ENCODE measurements at places on chromosomes 3 and 15.

- DNase-seq, result no peak
Measured at GRCh38 chr15:92648190-92648875, 7.2 kb downstream of the FAM174B start.

DNA sequence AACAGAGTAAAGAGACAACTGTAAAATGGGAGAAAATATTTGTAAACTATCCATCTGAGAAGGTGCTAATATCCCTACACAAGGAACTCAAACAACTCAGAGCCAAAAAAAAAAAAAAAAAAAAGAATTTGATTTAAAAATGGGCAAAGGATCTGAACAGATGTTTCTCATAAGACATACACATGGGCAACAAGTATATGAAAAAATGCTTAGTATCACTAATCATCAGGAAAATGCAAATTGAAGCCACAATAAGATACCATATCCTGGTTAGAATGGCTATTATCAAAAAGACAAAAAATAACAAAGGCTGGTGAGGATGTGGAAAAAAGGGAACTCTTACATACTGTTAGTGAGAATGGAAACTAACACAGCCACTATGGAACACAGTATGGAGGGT lies 36.2 kb downstream of the TXNRD3 start:
- DNase-seq, result no peak

GRCh38 chr3:182843478-182843877 lies 50.2 kb downstream of the ATP11B start:
- DNase-seq, result no peak

DNA sequence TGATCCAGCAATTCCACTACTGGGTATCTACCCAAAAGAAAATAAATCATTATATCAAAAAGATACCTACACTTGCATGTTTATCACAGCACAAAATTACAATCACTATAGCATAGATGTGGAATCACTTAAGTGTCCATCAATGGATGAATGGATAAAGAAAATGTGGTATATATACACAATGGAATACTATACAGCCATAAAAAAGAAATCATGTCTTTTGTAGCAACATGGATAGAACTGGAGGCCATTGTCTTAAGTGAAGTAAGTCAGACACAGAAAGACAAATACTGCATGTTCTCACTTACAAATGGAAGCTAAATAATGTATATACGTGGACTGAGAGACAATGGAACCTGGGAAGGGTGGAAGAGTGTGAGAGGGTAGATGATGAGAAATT lies 28.3 kb upstream of the PFN2 start:
- DNase-seq, result no peak

DNA sequence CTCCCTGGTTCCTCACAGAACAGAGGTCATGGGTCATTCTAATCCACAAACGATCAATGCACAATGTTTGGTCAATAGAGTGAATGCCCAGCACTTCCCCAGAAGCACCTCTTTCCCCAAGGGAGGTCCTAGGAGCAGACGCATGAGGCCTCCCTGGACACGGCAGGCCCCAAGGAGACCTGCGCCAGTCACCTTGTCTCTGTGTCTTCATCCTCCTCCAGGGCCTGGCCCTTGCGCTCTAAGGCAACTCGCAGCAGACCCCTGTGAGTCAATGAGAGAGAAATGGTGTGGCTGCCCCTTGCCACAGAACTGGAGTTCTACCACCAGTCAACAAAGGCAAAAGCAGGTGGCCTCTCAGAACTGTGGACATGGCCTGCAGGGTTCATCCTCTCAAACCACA lies 18.1 kb downstream of the ALS2CL start:
- DNase-seq, result no peak

GRCh38 chr3:195094191-195094921 lies 176.6 kb downstream of the XXYLT1 start:
- DNase-seq, result no peak

GRCh38 chr3:172713316-172713715 lies 2.4 kb upstream of the NCEH1 start:
- DNase-seq, result no peak

DNA sequence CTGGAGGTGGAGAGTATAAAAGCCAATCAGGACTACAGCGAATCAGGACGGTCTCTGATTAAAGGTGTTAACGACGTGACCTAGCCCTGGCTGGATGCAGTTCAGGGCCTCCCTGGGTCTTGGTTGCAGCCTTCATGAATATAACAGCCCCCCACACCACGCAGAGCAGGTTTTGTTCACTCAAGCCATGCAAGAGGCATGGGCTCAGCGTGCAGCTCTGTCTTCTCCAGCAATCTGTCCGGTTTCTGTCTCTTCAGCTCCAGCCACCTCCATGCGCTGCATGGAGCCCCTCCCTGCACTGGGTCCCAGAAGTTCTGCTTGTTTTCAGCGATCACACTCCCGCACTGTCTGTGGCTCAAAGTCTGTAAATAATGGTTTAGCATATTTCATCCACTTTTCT lies 57.1 kb upstream of the CHRNA7 start:
- DNase-seq, result no peak

DNA sequence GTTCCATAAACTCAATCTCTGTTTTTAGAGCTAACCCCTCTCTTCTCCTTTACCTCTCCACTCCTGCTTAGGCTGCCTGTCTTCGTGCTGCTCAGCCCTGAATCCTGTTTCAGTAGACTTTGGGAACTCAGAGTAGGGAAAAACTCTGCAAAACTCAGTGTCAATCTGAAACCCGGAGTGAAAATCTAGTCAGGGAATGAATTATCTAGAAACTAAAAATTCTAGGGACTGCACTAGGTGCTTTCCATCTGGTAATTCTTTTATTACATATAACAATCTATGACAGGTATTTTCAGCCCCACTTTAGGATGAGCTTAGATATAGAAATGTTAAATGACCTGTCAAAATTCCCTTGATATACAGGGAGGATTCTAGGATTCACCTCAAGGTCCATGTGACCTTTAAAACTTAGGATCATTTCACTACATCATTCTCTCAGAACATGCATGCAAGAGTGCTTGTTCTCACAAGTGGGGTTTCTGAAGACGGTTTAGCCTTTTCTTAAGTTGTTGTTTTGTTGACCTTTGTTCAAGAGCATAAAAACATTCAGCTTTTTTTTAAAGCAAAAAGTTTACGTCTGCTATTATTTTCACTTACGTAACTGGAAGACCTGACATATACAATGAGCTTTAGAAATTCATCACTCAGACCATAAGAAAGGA lies 108.2 kb upstream of the MBNL1 start:
- no peak for DNase-seq

GRCh38 chr15:68818769-68819494 lies 1.8 kb downstream of the ANP32A start:
- DNase-seq, result peak; percentile 31

DNA sequence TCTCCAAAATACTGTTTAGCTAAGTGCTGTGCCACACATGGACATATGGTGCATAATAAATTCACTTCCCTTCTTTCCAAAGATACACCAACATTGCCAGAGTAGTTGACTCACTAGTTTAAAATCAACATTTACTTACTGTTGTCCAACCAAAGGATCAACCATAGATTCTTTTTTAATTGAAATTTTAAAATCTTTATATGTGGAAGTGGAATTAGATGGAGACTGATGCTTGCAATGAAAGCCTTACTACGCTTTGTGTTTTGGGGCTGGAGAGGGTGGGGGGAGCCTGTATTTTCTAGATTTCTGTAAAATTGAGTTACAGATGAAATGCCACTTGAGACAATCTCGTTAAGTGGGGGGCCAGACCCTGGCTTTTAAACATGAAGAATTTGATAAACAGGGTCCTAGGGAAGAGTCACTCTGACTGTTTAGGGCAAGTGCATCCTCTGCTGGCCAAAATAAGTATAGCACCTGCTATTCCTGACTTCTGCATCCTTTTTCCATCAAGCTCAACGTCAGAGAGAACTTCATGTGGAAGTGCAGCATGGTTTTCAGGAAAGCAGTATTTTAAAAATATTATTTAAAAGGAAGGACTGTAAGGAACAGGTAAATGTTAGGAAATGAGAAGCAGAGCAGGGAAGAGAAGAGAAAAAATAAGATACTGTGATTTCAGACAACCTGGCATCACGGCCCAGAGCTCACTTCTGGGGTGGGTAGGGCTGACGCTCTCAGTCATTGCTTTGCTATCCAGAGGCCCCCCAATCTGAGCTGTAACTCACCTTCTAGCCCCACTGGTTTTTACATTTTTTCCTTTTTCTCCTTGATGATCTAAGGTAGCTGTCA lies 76.7 kb downstream of the BOC start:
- DNase-seq, result peak; percentile 47

DNA sequence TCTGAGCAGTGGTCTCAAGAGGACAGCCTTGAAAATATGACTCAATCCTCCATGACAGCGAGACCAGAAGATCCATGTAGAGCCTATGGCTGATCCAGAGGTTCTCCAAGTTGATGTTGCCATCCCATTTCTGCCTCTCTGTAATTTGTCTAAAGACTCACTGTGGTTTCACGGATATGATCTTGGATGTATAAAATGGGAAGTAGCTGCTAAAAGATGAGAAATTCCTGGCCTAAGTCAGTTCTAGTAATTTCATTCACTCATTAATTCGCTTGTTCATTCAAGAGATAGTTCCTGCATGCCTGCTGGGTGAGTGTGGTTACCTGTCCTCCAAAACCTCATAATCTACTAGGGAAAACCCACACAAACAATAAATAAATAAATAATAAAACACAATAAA lies 145.9 kb downstream of the TNIK start:
- DNase-seq, result no peak

DNA sequence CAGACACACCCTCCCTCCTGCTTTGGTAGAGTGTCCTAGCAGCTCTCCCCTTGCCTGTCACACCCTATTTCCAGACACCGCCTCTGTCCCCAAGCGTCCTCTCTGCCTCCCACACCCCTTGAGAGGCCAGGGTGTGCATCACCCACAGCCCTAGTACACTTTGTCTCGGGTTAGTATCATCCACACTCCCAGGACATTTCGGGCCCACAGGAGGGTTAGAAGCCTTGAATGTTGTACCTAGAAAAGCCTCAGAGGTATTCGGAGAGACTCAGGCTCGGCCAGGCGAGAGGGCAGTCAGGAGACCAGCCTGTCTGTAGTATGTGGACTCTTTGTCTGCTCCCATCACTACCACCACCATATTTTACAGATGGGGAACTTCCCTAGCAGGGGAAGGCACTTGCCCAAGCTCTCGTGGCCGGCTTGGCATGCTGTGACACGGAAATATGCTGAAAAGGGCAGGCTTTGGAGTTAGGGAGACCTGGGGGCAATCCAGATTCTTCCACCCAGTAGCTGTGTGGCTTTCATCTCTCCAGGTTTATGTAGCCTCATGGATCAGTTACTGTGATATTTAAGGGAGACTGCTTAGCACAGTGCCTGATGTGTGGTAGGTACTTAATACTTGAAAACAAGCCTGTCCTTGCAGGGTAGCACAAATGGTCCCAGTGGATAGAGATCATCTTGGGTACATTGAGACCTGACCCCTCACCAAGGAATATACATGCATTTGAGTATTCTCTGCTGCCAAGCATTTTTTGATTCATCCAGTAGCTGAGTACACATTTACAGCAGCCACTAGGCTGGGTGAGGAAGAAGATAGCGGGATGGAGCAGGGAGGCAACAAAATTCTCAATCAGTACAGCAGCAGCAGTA lies 1.4 kb downstream of the TMEM43 start:
- DNase-seq, result no peak

- no peak for DNase-seq
Measured at GRCh38 chr3:27090275-27091041, 278.7 kb downstream of the NEK10 start.

DNA sequence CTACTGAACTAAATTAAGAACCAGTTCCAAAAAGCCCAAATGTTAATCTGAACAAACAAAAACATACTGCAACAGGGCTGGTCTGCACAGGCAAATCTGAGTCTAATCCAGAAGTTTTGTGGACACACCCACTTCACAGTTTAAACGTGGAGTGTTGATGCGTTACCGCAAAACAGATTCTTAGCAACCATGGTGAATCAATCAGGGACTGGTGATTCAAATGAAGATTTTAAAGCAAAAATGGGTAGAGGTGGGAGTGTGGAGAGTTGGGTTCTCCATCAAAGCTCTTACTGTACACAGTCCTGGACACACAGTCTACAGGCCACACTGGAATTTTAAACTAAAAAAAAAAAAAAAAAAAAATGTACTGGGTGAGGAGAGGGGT lies 5.2 kb downstream of the ANXA2 start:
- no peak for DNase-seq

DNA sequence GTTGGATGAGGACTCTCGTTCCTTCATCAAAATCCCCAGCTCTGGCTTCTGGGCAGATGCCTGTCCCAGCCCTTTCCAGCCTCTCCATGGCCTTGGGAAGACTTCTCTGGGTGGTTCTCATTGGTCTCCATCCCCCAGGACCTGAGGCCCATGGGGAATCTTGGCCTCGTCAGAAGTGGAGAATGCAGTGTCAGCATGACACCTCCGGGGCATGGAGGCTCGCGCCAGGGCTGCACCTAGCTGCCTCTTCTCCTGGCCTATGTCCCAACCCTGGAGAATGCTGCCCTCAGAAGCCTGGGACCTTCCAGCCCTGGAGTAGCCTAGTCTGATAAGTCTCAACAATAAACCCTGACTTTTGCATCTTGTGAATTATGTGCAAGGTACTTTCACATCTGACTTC lies 3.0 kb downstream of the KBTBD13 start:
- DNase-seq, result no peak

GRCh38 chr3:190044974-190045373 lies 75.7 kb downstream of the P3H2 start:
- DNase-seq, result no peak

DNA sequence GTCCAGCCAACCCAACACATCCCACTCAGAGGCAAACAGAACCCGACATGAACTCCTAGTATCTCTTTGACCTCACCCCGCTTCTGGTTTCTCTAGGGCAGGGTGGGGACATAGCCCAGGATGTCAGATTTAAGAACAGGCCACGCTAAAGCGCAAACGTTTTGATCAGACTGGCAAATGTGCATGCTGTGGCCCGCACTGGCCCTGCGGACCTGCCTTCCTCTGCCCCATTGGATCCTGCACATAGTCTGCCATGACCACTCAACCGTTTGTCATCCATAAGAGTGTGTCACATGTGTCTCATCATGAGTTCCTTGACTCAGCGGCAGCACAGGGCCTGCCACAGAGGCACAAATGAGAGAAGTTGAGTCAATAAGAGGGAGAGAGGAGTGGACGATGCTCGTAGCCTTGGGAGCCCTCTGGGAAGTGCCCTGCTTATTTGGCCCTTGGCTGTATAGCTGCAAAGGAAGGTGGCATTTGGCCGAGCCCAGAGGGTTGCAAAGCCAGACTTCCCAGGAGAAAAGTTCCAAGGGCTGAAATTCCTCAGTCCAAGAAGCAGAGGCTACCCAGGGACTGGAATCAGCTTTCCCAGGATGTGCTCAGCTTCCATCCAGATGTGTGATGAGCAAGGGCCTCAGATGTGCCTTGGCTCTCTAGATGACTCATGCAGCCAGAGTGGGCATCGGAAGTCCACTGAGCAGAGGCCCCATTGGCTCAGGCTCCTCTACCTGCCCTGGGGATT lies 55.5 kb upstream of the SLCO2A1 start:
- DNase-seq, result no peak
